Activated T-cell treated with anti-CD3 and anti-CD28 coated beads for 48 hours (primary cell): ENCODE measurements at places on chromosomes 1 and 21.

GRCh38 chr1:66403007-66403731, 130.8 kb upstream of the SGIP1 start:
- DNase-seq: no peak

DNA sequence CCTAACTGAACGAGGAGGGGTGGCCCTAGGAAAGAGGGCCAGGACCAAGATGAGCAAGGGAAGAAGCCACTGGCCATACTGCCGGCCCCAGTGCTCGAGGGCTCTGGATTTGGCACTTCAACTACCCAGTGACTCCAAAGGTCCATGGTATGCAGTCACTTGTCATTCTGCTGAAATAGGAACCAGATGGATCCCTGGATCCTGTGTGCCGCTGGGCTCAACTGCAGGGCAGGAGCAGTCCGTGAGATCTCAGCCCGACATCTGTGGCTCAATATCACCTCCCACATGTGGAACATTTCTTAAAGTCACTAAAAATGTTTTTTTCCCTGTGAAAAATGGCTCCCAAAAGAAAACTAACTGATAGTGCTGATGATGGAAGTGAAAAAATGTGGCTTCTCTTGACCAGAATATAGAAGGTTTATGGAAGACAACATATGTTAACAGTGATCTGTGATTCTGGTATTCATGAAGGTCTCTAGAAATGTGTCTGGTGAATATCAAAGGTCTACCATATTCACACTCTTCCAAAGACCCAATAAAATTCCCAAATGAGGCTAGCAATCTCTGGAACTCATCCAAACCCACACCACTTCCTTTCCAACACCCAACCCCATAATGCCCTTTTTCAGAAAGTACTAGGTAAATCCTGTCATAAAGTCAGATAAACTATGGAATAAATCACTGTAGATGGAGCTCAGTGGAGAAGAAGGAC, 24.1 kb downstream of the PAFAH2 start:
- no peak for DNase-seq

DNA sequence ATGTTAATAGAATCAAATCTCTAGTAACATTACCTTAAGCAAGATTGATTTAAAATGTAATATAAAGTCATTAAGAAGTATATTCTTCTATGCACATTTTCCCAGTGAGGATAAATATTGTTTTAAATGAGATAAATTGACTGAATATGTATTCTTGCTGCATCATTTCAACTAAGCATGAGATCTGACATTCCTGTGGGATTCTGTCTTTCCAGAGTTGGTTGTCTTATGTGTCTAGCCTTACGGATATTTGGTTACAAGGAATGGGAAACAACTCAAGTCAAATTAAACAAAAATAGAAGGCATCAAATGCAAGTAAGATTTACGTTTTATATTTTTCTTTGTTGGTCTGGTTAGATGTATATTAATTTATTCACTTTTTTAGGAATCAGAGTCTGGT, 287.5 kb downstream of the PTGER3 start:
- no peak for DNase-seq

GRCh38 chr1:5887971-5888361, 104.3 kb downstream of the NPHP4 start:
- DNase-seq: no peak

DNA sequence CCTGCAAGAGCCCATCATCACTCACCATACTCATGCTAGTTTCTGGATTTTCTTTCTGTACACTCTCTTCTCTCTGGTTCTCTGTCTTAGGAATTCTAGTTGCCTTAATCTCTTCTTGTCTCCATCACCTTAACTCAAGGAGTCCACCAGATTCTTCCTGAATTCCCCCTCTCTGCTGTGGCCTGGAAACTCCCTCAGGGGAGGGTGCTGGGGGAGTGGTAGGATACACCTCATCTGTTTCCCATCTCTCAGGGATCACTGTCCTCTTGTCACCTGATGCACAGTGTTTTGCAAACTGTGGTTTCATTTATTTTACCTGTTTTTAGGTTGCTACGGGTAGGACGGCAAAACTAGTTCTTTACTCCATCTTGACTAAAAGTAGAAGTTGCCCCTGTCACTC, 6.6 kb upstream of the GNG12 start:
- no peak for DNase-seq

- DNase-seq: no peak
Observed at GRCh38 chr1:53653631-53654030, 85.3 kb downstream of the GLIS1 start.

DNA sequence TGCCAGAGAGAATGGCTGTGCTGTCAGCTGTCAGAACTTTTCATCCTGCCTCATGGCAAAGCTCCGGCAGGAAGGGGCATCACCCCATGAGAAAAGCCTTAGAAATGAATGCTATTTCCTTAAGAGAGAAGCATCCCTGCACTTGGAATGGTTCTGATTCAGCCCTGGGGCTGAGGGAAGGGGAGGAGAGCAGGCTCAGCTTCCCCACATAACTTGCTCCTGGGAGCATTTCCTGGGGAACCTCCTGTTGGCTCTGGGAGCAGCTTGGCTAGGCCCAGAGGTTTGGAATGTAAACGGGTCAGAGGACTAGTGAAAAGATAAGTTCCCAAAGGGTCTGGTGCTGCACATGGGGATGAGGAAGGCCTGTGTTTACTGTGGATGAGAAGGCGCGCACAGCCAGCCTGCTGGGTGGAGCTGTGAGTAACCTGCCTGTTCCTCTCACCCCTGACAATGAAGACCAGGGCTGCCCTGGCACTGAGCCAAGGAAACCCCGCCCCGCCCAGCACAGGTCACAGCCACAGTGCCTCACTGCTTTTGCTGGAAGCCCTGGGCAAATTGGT, 5.0 kb downstream of the PRELP start:
- peak; percentile 29 for DNase-seq
